ENCODE measurements at places on chromosomes 2 and 18. TPM values are rescaled to one million over a fixed set of nuclear protein-coding genes. Genes with fewer than 3 reads are reported as not detected.

Gene CACNB4
- 6.9 TPM for total RNA-seq

Gene DYNAP
- 0.46 TPM for total RNA-seq

Gene REEP1
- total RNA-seq: 0.53 TPM

- H3K36me3 ChIP-seq: peaks cover 2% of the 10 kb centered on the region
- no peaks in the 10 kb centered on the region for H3K27me3 ChIP-seq
- H3K27ac ChIP-seq: no peak overlapping the region
- no peak for DNase-seq
- H3K4me1 ChIP-seq: peaks cover 5% of the 10 kb centered on the region
Measured at GRCh38 chr18:79470547-79470946, 74.8 kb downstream of the NFATC1 start.

DNA sequence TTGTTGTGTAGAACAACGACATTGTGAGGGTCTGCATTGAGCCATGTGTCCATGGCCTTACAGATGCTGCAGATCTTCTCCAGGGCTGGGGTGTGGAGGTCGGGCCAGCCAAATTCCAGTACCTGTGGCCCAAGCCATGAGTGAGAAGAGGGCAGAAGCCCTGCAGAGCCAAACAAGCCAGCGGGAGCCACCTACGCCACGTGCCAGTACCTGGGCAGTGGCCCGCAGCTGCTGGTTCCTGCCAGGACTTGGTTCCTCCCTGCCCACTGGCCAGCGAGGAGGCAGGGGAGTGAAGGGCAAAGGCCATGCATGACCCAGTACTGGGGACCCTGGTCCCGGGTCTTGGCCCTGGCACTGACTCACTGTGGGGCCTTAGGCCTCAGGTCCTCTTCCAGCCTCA is 109.4 kb downstream of the TNS1 start:
- no peak overlapping the region for H3K27ac ChIP-seq
- H3K4me3 ChIP-seq: no peak overlapping the region
- no peak for DNase-seq
- H3K36me3 ChIP-seq: no peaks in the 10 kb centered on the region

DNA sequence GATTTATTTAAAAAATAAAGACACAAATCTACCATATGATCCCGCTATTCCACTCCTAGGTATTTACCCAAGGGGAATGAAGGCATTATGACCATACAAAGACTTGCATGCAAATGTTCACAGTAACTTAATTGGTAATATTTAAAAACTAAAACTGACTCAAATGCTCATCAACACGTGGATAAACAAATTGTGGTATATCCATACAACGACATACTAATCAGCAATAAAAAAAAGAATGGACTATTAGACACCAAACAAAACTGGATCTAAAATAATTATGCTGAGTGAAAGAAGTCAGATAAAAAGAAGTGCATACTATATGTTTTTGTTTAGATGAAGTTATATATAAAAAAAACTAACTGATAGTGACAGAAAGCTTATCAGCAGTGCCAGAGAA is 428.3 kb downstream of the ZEB2 start:
- no peak overlapping the region for H3K4me3 ChIP-seq
- no peak overlapping the region for H3K27ac ChIP-seq
- no peaks in the 10 kb centered on the region for H3K27me3 ChIP-seq
- no peak for DNase-seq
- no peaks in the 10 kb centered on the region for H3K4me1 ChIP-seq

DNA sequence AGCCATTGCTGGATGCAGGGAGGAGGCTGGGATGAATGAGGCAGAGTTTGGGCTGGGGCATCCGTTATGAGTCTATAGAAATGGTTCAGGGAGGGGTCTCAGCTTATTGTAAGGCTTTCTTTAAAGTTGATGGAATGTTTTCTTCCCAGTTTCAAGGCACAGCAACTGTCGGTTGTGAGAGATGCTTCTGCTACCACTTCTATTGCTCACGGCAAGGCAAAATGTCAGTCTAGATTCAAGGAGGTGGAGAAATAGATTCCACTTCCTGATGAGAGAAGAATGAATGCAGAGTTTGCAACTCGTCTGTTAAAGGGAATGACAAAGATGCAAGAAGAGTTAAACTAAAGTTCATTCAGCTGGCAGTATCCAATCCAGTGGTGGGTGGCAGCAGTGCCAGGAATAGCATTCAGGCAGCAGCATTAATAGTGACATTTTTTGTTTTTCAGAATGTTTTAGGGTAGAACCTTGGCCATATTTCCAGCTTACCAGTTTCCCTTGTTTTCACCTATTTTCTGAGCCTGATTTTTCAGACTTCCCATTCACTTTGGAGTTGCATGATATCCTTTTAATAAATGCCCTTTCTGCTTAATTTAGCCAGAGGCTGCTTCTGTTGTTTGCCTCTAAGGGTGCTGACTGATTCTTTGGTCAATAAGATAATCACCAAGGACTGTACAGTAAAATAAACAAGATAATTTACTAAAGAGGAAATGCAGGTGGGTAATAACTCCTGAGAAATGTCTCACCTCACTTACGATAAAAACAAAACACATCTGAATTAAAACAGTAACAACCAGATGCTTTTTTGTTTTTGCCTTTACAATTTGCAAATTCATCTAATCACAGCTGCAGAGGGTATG is 138.4 kb downstream of the RPIA start:
- no peaks in the 10 kb centered on the region for H3K27me3 ChIP-seq
- H3K4me3 ChIP-seq: no peak overlapping the region
- H3K27ac ChIP-seq: no peak overlapping the region
- no peak for DNase-seq
- no peaks in the 10 kb centered on the region for H3K4me1 ChIP-seq

- no peaks in the 10 kb centered on the region for H3K27me3 ChIP-seq
- peak; percentile 40 for DNase-seq
- H3K4me1 ChIP-seq: peaks cover 27% of the 10 kb centered on the region
- H3K27ac ChIP-seq: peak overlapping the region; percentile 57
- peak overlapping the region; percentile 98 for H3K4me3 ChIP-seq
Measured at GRCh38 chr2:68251855-68252399, 405 bp downstream of the PPP3R1 start.

GRCh38 chr2:5409898-5410381 is 282.2 kb upstream of the SOX11 start:
- H3K27ac ChIP-seq: no peak overlapping the region
- peaks cover 5% of the 10 kb centered on the region for H3K27me3 ChIP-seq
- no peaks in the 10 kb centered on the region for H3K4me1 ChIP-seq
- H3K36me3 ChIP-seq: peaks cover 47% of the 10 kb centered on the region
- DNase-seq: no peak

Data from WTC11 (cell line).